GF-D8 (cell line): ENCODE measurements at places on chromosomes 5 and 9.

GRCh38 chr9:130112538-130113151 is 58.9 kb downstream of the GPR107 start:
- no peak for DNase-seq

DNA sequence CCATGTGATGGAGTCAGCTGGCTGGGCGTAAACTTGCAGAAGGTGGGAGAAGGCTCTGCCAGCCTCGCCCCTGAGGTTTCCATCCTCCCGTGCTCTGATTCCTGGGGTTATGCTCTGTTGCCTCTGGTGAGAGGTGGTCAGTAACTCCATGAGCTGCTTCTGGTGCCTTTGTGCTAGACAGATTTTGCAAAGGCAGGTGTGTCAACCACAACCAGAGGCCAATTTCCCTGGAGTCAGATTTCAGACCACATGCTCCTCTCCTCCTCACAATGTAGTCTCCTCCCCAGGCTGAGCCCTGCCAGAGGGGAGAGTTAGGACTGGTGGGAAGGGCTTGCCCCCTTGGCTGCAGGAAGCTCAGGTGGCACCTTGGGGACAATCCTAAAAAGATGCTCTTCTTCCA is 38.8 kb upstream of the TENT4A start:
- DNase-seq: no peak

DNA sequence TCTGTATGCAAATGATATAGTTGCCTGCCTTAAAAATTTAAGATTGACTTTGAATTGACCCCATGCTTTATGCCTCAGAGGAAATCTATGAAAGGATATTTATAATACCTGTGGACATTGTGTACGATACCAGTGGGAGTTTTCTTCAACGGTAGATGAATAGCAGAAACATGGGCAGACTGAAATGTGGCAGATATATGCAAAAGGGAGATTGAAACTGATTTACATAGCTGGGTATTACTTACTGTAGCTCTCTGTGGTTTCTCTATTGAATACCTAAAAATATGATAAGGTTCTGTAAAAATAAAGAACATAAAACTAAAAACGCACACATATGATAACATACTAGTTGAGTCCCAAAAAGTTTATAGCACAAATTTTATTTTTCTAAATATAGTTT is 345.2 kb upstream of the PCSK5 start:
- no peak for DNase-seq

DNA sequence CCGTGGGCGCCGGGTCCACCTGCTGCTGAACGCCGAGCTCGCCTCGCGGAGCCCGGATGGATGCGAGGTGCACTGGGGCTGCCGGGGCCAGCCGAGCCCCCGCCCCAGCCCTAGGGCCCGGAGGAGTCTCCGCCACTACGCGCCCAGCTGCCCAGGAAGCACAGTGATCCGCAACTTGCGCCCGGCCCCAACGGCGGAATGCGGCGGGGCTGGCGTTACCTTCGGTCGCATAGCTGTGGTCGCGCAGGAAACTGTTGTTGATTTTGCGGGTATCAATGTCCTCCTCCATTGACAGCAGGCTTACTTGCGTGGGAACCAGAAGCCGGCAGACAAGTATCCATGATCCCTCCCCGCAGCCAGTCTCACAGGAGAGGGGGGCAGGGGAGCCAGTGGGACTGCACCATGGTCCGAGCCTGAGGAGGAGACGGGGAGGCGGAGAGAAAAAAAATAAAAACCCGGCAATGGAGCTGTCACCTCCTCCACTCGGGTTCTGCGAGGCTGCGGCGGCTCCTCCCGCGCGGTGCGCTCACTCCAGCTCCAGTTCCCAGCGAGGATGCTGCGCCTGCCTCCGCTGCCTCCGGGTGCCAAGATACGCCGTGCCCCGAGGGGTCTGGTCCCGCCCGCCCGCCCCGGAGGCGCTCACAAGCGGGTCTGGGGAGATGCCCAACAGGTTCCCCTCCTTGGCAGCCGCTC is 628 bp downstream of the PPP2R2B start:
- no peak for DNase-seq

DNA sequence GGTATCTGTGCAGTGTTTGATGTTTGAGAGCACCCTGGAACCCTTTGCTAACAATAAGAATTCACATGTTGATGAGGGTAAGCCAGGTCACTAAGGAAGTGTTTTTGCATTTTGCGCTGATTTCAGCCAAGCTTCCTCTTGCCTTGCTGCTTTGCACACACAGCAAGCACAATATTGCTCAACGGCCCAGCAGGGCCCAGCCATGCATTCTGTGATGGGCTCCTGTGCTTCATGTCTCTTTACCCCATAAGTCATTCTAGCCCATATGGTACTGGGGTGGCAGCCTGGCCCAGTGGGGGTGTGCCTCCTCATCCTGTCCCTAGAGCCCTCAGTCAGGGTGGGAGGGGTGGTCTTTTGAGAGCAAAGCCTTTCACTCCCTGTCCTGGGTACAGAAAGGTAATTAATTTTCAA is 481.3 kb downstream of the GADD45G start:
- DNase-seq: no peak

GRCh38 chr5:158407824-158408195 is 548.9 kb upstream of the CLINT1 start:
- no peak for DNase-seq

- no peak for DNase-seq
Observed at GRCh38 chr9:131693651-131694597, 46.0 kb downstream of the RAPGEF1 start.

DNA sequence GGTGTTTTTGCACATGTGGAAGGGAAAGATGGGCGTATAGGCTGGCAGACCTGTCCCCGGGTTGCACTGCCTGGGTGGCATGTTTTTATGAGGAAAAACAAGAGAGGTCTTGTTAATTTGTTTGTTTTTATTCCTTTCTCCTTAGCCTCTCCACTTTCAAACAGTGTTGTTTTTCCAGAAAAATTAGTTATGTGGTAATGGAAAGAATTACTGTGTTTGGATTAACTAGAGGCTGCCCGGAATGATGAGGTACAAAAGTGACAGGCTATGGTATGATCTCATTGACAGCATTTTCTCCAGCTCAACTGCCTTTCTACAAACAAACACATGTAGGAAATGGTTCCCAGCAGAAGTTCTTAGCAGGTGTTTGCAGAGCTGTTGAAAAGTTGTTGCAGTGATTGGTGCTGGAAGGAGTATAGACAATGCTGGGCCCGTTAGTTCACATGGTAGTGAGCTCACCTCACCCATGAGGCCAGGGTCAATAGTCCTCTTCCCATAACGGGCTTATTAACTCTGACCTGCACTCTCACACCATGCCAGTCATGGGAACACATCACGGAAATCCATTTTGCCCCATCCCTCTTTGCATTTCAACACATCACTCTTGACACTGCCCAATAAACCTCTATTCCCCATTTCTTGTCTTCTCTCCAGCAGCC is 111.3 kb upstream of the SAP30L start:
- no peak for DNase-seq

DNA sequence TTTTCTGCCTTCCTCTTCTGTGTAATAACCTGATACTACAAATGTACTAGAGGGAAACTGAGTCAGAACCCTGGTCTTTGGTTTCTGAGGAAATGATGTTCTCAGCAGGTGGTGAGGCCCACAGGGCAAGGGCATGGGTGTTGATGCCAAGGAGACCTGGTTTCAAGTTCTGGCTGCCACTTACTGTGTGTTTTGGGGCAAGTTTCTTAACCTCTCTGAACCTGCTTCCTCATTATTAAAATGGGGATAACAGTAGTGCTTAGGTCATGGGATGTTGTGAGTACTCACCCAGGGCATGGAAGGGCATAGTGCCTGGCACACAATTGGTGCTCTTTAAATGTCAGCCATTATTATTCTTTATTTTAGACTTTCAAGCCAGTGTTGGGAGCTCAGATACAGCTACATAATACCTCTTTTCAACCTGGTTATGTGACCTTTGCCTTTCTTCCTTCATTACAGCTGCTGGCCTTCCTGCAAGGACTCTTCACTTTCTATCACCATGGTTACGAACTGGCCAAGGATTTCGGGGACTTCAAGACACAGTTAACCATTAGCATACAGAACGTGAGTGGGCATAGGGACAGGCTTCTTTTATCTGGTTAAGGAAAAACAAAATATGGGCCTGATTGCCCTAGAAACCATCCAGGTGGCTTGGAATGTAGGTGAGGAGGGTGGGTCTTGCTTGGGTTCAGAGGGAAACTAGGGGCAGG is 131.5 kb downstream of the ARHGAP26 start:
- DNase-seq: no peak

DNA sequence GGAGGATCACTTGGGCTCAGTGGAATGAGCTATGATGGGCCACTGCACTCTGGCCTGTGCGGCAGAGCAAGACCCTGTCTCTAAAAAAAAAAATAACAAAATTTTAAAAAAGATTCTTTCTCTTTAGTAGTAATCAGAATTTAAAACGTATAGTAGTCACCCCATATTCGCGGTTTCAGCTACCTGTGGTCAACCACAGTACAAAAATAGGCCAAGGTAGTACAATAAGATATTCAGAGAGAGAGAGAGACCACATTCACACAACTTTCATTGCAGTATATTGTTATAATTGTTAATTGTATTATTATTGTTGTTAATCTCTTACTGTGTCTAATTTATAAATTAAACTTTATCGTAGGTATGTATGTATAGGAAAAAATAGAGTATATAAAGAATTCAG is 18.7 kb downstream of the INIP start:
- DNase-seq: no peak

DNA sequence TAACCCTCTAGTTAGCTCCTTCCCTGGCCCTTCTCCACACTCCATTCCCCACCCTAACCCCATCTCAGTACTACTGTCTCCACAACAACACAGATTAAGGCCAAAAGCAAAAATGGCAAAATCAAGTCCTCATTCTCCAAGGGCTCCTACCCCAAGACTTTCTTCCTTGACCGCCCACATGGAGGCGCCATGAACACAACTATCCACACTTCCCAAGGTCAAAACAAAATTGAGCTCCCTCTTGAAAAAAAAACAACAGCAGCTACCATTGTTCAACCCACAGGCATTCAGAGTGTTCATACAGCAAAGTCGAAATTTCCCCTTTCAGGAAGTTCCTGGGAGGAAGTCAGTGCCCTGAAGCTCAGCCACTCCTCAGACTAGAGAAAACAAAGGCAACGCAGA is 54.4 kb downstream of the GNAQ start:
- peak; percentile 83 for DNase-seq

GRCh38 chr9:37262410-37262809 is 142.0 kb downstream of the ZCCHC7 start:
- DNase-seq: no peak

DNA sequence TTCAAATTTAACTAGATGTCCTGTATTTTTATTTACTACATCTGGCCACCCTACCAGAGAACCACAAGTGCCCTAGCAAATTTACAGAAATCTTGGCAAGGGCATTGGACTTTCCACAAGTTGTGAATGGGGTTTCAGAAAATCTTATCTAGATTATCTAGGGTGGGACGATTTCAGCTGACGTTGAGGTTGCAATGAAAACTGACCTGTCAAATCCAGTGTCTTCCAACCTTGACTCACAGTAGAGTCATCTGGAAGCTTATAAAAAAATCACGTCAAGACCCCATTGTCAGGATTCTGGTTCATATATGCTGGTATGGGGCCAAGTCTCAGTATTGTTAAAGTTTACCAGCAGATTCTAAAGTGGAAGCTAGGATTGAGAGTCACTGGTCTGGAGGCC is 109.6 kb upstream of the ACTBL2 start:
- DNase-seq: no peak

DNA sequence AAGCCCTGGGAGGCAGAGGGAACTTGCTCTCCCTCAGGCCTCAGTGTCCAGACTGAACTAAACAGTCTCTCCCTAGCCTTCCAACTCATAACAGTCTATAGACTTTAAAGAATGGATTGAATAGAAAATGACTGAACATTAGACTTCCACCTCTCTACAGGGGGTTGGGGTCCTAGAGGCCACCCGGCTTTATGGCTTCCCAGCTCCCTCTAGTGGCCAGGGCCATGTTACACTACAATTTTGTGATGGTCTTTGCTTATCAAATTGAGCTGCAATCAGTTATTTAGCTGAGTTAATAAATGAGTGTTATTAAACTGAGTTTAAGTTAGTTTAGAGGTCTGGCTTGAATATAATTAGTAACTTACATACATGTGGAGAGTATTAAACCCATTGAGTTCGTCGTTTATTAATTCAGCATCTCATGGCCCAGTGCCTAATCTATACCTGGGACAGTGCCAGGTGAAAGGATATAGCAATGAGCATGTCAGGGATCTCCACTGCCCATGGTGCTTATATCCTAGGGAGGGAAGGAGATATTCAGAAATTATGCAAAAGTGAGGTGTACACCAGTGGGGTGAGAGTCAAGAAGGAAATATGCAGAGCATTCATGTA is 105.2 kb downstream of the SH3TC2 start:
- DNase-seq: no peak

- DNase-seq: peak; percentile 95
Observed at GRCh38 chr5:178777520-178777919, 47.1 kb upstream of the ZNF354A start.

- DNase-seq: no peak
Observed at GRCh38 chr9:137453643-137454081, 5.5 kb downstream of the NSMF start.
